ENCODE measurements at places on chromosomes 4 and X.

- DNase-seq = no peak
Observed at GRCh38 chr4:54386042-54386669, 157.1 kb downstream of the PDGFRA start.

DNA sequence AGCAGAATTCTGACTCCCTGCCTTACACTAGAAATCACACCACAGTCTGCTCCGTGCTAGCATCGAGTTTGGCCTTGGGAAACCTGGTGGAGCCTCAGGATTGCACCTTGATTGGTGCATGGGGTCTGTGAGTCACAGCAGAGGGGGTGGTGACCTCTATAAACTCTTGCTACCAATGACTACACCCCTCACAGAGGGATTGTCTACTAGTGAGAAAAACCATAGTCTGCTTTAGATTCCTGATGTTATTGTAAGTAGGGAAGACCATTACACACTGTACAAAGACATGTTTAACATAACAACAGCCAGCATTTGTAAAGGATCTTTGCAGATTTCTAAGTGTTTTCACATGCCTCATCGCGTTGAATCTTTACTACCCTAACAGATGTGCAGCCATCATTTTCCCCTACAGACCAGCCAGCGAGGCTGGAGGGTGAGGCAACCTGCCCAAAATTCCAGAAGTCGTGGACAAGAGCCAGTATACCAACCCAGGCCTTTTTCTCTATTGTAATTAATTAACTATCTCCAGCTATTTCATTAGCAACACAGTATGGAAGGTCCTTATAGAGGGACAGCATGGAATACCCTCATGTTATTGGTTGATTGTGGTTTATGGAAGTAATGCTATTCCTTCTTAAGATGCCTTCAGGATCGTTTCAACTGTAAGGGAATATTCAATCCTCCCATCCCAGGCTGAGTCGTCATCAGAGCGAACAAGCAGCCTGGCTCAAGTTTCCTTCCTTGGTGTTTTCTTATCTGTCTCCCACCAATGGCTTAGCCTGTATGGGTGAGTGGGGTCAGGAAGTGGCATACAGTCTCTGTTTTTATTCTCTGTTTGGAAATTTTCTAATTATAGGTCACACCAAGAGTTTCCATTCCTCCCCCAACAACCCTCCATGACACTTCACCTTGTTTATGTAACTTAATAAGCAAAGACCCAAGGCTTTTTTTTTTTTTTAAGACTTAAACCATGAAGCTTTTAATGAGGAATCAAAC lies 55.9 kb upstream of the KDR start:
- no peak for DNase-seq

DNA sequence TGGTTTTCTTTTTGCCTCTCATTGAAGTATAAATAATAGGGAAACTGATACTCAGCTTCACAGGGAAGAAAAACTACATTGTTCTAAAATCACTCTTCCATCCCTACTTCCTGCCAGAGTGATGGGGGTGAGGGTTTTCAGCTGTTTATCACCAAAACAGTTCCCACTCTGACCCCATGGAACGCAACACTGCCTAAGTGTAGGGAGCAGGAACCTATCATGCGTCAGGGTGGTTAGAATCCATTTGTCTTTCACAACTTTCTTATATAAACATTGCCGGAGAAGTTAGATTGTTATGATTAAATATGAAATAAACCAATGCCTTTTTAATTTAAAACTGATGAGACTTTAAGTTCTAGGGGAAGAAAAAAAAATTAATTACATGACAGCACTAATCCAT lies 15.8 kb upstream of the MPC1L start:
- DNase-seq = no peak

DNA sequence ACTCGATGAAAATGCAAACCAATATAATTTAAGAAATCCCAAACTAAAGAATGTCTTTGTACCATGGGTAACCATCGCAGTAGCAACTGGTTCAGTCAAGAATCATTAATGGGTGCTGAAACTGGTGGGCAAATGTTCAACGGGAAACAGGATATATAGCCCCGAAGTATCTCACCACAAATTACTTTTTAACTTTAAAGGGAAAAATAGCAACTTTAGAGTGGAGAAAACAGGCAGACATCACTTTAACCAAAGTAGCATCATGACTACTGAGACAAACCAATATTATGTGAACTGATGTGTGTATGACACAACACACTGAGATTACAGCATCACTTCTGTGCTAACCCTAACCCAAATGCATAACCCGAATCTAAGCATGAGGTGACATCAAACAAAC lies 33.8 kb upstream of the SLAIN2 start:
- no peak for DNase-seq

- DNase-seq = no peak
Observed at GRCh38 chr4:143270256-143270838, 66.3 kb upstream of the GAB1 start.

DNA sequence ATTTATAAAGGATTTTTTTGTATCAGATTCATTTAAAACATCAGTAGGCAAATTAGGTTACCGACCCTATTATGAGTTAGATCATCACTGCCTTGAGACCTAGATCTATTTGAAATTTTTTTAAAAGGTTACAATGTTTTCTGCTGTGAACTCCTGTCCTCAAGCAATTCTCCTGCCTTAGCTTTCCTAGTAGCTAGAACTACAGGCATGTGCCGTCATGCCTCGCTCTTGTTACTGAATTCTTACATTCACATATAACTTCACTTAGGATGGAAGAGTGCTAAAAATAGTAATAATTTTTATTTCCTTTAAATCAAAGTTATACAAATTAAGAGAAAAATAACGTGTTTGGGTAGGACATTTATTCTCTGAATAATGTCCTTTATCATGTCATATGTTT lies 75.5 kb upstream of the MAOA start:
- no peak for DNase-seq

- DNase-seq = no peak
Observed at GRCh38 chr4:138802499-138802898, 213.1 kb upstream of the NOCT start.

GRCh38 chrX:25006586-25007058 lies 9.1 kb downstream of the ARX start:
- no peak for DNase-seq

DNA sequence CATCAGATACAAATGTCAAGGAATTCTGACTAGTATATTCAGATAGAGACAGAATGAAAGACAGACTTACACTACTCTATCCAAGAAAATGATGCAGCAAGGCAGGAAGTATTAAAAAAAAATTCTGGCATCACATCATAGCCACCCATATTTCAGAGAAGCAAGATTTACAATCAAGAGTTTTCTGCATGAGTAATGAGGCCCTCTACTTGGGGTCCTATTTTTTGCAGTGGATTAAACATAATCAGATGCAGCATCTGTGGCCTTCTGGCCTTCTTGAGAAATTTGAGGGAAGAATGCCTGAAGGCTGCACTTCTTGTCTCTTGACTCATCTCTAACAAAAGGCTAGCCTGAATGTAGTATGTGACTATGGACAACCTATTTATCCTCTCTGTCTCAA lies 48.2 kb upstream of the SLIT2 start:
- no peak for DNase-seq

DNA sequence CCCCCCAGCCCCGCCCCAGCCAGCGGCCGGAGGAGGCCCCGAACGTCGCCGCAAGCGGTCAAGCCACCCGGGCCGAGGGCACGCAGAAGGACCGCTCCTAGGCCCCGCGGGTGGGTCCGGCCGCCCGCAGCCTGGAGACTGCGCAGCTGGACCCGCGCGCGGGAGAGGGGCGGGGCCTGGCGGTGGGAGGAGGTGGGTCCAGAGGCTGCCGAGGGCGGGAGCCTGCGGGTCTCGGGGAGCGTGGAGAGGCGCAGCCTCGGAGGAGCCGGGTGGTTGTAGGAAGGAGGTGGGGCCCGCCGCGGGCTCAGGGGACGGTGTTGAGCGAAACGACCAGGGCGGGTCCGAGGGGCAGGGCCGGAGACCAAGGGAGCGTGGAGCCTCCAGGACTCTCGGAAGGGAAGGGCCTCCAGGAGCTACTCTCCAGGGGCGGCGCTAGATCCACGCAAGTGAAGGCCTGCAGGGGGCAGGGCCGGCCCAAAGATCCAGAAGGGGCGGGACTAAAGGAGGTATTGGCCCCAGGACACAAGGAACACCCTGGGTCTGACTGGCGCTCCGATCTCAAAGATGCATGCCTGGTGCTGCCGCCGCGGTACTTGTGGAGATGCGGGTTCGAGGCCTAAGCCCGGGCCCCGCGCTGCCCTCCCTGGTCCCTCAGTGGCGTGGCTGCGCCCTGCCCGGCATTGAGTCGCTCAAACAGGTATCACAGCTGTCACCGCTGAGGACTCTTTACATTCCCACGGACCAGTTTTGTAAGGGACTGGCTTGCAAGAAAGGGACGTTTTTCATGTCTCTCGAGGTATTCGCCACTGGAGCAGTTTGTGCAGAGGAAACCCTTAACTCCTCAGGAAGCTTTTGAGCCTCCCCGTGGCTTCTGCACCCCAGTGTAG lies 5.9 kb downstream of the TIMM17B start:
- DNase-seq = no peak

- DNase-seq = no peak
Observed at GRCh38 chr4:22500831-22501714, 14.8 kb downstream of the ADGRA3 start.

GRCh38 chrX:15908603-15909290 lies 54.1 kb upstream of the AP1S2 start:
- DNase-seq = no peak

DNA sequence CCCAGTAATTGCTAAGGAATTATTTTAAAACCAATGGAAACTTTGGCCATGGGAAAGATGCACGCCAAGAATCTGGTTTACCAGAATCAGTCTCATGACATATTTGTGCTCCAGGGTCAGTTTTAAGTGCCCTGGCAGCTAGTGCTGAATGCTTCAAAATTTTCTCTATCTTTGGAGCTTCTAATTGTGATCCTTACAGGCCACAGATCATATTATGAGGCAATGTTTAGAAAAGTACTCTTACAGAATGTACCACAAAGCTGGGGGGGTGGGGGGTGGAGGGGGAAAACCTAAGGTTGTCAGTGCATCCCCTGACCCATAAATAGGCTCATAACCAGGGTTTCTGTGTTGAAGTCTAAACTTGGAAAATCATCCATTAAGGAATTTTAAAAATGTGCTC lies 514.5 kb downstream of the INPP4B start:
- no peak for DNase-seq

GRCh38 chrX:46407753-46408130 lies 137.5 kb downstream of the ZNF674 start:
- no peak for DNase-seq

DNA sequence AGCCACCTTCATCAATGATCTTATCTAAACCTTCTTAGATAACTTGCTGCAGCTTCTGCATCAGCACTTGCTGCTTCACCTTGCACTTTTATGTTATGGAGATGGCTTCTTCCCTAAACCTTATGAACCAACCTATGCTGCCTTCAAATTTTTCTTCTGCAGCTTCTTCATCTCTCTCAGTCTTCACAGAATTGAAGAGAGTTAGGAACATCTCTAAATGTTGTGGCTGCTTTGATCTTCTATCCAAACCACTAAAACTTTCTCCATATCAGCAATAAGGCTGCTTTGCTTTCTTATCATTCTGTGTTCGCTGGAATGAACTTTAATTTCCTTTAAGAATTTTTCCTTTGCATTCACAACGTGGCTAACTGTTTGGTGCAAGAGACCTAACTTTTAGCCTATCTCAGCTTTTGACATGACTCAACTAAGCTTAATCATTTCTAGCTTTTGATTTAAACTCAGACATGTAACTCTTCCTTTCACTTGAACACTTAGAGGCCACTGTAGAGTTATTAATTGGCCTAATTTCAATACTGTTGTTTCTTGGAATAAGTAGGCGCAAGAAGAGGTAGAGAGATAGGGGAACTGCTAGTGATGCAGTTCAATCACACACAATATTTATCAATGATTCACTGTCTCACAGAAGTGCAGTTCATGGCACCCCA lies 36.1 kb upstream of the CORIN start:
- DNase-seq = no peak

- DNase-seq = no peak
Observed at GRCh38 chr4:646460-646859, 21.1 kb downstream of the PDE6B start.

DNA sequence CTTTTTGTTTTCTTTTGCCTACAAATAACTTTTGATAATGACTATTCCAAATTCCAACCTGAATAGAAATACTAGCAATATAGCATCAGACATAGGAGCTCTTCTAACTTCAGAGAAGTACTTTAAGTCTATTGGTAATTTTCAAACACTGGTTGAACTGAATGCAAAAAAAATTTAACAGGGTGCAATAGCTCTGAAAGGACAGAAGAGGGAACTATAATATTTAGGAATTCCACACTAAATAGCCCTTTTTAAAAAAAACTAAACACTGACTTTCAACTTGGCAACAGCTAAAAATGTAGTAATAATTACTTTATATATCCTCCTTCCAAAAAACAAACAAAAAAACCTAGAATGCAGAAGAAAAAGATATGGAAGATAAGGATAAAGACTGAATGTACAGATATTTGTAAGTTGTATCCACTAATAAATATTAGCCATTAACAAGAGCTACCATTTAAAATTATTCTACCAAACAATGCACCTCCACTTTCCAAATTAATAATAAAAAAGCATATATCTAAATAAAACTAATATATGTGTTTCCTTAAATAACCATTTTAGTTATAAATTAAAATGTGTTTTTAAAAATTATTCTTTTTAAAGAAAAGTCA lies 81.4 kb downstream of the FBXW7 start:
- no peak for DNase-seq

DNA sequence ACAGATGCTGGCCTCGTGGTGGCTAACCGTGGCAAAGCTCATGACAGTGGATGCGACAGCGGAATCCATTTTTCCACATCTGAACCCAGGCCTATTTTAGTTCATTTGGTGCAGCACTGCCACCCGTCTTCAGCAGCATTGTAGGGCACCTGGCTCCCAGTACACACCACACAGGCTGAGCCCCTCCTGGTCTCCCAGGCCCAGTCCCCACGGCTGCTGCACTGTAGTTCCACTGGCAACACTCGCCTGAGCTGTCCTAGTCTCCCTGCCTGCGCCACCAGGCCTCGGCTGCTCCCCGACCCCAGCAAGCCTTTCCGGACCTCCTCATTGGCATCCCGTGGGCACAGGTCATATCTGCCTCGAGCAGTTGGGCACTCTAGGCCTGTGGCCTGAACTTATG lies 76.2 kb downstream of the MTMR1 start:
- DNase-seq = no peak

DNA sequence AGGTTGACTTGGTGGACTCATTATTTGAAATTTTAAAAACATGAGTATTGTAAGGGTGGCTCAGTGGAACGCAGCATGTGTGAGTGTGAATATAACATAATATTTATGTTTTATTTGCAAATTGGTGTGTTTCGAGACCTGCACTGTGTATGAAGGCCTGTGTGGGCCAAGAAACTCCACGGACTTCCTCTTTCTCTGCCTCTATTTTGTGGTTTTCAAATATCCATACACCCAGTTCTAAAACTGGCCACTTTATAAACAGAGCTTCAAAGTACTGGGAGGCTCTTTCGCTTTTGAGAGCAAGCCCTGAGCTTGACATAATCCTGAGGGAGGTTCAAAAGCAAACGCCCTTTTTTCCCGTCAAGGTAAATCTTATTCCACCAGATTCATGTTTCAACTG lies 187.7 kb downstream of the GPAT3 start:
- no peak for DNase-seq

GRCh38 chrX:130106071-130106470 lies 4.2 kb downstream of the ELF4 start:
- DNase-seq = no peak
